ENCODE measurements at places on chromosomes 4 and X.

- H3K4me3 ChIP-seq, result no peak overlapping the region
- peaks cover 3% of the 10 kb centered on the region for H3K27me3 ChIP-seq
- DNase-seq, result no peak
- peaks cover 5% of the 10 kb centered on the region for H3K4me1 ChIP-seq
Measured at GRCh38 chr4:42785817-42786216, 106.7 kb upstream of the GRXCR1 start.

DNA sequence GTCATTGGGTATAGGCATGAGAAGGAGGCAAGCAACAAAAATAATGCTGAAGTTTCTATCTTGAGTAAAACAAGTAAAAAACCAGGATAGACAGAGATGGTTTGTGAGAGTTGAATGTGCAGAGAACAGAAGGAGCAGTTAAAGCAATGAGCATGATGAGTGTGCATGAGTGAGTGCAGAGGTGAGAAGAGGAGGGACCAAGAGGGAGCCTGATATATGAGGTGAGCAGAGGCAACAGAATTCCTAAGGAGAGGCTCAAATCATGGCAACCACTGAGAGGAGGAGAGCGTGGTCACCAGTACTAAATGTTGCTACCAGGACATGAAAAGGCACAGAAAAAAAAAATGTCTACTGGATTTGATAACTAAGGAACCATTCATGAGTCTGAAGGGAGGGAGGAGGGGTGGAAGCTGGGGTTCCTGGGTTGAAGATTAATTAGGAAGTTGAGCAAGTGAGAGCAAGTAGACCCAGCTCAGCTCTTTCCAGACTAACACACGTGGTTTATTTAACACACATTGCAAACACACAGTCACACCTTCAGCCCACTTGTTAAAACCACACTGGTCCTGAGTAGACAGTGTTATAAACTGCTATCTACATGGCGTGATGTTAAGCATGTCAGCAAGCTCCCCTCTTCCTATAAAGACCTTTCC, 69.0 kb upstream of the IQCM start:
- H3K4me1 ChIP-seq, result peaks cover 10% of the 10 kb centered on the region
- H3K27me3 ChIP-seq, result peaks cover 3% of the 10 kb centered on the region
- DNase-seq, result no peak
- no peaks in the 10 kb centered on the region for H3K36me3 ChIP-seq
- H3K4me3 ChIP-seq, result no peak overlapping the region
- H3K27ac ChIP-seq, result no peak overlapping the region

DNA sequence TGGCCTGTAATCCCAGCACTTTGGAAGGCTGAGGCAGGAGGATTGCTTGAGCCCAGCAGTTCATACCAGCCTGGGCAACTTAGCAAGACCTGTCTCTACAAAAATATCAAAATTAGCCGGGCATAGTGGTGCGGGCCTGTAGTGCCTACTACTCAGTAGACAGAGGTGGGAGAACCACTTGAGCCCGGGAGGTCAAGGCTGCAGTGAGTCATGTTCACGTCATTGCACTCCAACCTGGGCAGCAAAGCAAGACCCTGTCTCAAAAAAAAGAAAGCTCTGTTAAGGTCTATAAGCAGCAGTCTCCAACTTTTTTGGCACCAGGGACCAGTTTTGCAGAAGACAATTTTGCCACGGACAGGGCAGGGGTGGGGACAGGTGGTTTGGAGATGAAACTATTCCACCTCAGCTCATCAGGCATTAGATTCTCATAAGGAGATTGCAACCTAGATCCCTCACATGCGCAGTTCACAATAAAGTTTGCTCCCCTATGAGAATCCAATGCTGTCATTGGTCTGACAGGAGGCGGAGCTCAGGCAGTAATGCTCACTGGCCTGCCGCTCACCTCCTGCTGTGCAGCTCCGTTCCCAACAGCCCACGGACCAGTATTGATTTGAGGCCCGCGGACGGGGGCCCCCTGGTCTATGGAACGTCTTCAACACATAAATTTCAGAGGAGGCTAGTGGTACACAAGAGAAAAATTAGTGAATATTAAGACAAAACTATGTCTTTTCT, 67.9 kb downstream of the KLHL8 start:
- H3K4me1 ChIP-seq, result peaks cover 12% of the 10 kb centered on the region
- no peak overlapping the region for H3K4me3 ChIP-seq
- no peak overlapping the region for H3K27ac ChIP-seq
- H3K36me3 ChIP-seq, result no peaks in the 10 kb centered on the region
- H3K27me3 ChIP-seq, result peaks cover 3% of the 10 kb centered on the region

GRCh38 chr4:3338321-3338838, 45.6 kb downstream of the RGS12 start:
- H3K36me3 ChIP-seq, result peaks cover 20% of the 10 kb centered on the region
- no peak for DNase-seq
- peaks cover 58% of the 10 kb centered on the region for H3K4me1 ChIP-seq
- peaks cover 5% of the 10 kb centered on the region for H3K27me3 ChIP-seq

DNA sequence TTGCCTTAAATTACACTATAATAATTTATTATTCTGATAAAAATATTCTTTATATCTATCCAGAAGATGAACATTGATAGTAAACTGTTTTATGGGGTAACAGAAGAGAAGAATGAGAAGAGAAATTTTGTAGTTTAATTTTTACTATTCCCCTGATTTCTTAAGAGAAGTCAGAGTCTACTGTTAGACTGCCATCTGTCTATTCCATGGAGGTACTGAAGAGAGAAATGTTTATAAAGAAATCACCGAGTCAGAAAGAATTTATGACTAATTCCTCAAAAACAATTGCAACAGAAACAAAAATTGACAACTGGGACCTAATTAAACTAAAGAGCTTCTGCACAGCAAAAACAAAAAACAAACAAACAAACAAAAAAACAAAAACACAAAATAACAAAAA, 149.9 kb downstream of the FGF16 start:
- no peak overlapping the region for H3K27ac ChIP-seq
- peaks cover 31% of the 10 kb centered on the region for H3K36me3 ChIP-seq
- H3K4me3 ChIP-seq, result no peak overlapping the region
- no peak for DNase-seq

DNA sequence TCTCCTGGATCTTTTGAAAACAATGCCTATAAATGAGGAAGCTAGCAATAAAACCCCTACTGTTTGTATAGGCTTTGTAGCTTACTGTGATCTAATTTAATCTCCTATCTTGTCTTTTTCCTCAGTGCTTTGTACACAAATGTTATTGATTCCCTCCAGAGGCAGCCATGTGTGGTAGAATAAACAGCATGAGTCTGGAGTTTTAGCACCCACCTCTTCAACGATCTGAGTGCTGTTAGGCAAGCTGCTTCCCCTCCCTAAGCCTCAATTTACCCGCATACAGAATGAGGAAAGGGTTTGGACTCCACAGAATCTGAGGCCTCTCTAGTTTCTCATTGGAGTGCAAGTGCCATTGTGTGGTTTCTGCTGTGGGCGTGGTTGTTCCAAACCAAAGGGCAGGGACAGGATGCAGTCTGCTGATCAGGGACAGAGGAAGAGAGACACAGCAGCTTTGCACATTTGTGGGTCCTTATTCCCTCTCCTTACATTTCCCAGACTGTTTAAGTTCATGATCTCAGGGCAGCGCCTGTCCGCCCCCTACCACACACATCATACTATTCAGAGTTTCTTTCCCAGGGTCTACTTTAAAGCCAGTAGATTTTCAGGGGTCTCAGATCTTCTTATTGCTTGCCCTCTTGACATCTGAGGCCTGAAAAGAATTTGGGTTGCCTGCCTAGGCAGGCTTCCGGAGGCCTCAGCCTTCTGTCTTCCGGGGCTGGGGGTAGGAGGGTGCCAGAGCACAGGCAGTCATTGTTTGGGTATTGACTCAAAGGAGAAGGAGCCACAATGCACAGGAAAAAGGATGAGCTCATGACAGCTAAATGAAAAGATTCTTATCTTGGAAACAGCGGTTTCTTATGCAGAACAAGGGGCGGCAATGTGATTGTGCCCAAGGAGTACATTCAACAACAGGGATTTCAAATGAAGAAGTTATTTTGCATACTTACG, 114.9 kb upstream of the TEX13D start:
- H3K27me3 ChIP-seq, result peaks cover 4% of the 10 kb centered on the region
- peak overlapping the region; percentile 93 for H3K27ac ChIP-seq
- DNase-seq, result peak; percentile 18
- peaks cover 41% of the 10 kb centered on the region for H3K4me1 ChIP-seq
- H3K36me3 ChIP-seq, result no peaks in the 10 kb centered on the region
- peak overlapping the region; percentile 50 for H3K4me3 ChIP-seq

DNA sequence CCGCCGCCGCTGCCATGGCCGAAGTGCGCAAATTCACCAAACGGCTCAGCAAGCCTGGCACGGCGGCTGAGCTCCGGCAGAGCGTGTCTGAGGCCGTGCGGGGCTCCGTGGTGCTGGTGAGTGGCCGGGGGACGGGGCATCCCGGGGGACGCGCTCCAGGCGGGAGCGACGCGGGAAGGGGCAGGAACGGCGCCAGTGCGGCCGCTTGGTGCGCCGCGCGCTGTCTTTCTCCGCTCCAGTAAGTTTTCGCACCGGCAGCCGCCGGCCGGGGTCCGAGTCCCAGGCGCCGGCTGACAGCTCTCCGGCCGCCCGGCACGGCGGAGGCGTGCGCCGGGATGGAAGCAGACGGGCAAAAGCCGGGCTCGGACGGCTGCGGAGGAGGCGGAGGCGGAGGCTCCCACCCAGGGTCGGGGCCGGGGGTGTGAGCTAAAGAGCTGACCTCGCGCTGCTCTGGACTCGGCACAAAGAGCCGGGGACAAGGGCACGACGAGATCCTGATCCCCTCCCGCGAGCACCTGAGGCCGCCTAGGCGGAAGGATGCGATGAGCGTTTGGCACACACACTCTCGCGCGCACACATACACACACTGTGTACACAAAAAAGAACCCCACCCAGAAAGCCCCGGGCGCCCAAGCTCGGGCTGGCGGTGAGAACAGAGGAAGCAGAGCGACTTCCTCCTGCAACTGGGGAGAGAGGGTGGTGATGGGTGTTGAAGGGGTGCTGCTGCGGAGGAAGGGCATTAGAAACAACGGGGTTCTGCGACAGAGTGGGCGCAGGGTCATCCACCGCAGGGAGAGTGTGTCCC, 545 bp downstream of the DOCK11 start:
- H3K4me1 ChIP-seq, result peaks cover 32% of the 10 kb centered on the region
- no peaks in the 10 kb centered on the region for H3K27me3 ChIP-seq
- no peaks in the 10 kb centered on the region for H3K36me3 ChIP-seq
- no peak overlapping the region for H3K27ac ChIP-seq

DNA sequence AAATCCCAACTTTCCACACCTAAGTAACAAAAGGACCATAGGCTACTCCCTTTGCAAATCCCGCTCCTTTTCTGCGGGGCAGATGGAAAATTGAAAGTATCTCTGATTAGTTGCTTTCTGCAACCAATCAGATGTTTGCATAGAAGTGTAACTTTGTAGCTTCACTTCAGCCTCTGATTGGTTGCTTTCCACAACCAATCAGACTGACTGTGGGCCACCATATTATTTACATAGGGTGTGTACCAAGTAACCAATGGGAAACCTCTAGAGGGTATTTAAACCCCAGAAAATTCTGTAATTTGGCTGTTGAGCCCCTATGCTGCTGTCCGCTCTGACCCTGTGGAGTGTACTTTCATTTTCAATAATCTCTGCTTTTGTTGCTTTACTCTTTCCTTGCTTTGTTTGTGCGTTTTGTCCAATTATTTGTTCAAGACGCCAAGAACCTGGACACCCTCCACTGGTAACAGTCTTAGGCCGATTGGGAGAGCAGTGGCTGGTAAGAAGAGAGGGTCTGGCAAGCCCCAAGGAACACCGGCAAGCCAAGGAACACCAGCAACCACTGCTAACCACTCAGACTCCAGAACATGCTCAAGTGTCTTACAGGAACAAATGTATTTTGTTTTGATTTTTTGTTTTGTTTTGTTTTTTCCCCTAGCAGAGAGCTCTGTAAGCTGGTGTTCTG, 125.5 kb upstream of the MAP3K15 start:
- H3K4me3 ChIP-seq, result no peak overlapping the region
- no peaks in the 10 kb centered on the region for H3K27me3 ChIP-seq
- DNase-seq, result no peak
- no peak overlapping the region for H3K27ac ChIP-seq
- H3K4me1 ChIP-seq, result no peaks in the 10 kb centered on the region

GRCh38 chrX:47264483-47265173, 31.8 kb downstream of the USP11 start:
- peaks cover 6% of the 10 kb centered on the region for H3K27me3 ChIP-seq
- DNase-seq, result no peak
- no peak overlapping the region for H3K4me3 ChIP-seq
- H3K27ac ChIP-seq, result no peak overlapping the region
- peaks cover 8% of the 10 kb centered on the region for H3K4me1 ChIP-seq

DNA sequence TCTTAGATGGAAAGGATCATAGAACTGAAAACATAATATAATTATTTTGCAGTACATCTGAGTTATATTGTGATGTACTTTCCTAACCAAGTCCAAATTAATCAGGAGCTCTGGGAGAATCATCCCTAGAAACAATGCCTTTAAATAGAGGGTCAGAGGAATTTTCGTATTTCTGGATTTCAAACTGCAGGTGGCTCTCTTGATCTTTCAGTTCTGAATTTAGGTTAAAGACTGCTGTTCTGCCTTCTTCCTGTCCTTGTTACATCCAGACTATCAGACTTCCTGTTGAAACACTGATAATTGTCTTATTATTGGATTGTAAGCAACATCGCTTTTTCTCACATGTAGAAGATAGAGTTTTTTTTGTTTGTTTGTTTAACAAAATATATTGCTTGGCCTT, 142.7 kb downstream of the RPA4 start:
- peaks cover 5% of the 10 kb centered on the region for H3K4me1 ChIP-seq
- H3K4me3 ChIP-seq, result no peak overlapping the region
- no peaks in the 10 kb centered on the region for H3K36me3 ChIP-seq
- H3K27ac ChIP-seq, result no peak overlapping the region

GRCh38 chrX:20437683-20438082, 171.0 kb upstream of the RPS6KA3 start:
- no peak overlapping the region for H3K4me3 ChIP-seq
- H3K4me1 ChIP-seq, result peaks cover 34% of the 10 kb centered on the region
- no peak for DNase-seq
- H3K27me3 ChIP-seq, result no peaks in the 10 kb centered on the region
- no peak overlapping the region for H3K27ac ChIP-seq

- H3K27ac ChIP-seq, result no peak overlapping the region
- H3K4me3 ChIP-seq, result no peak overlapping the region
- H3K27me3 ChIP-seq, result no peaks in the 10 kb centered on the region
- peaks cover 3% of the 10 kb centered on the region for H3K4me1 ChIP-seq
- H3K36me3 ChIP-seq, result peaks cover 67% of the 10 kb centered on the region
Measured at GRCh38 chr4:183229397-183229796, 90.7 kb downstream of the CLDN22 start.

- H3K4me1 ChIP-seq, result peaks cover 23% of the 10 kb centered on the region
- H3K36me3 ChIP-seq, result peaks cover 49% of the 10 kb centered on the region
- H3K27me3 ChIP-seq, result peaks cover 3% of the 10 kb centered on the region
- no peak overlapping the region for H3K4me3 ChIP-seq
Measured at GRCh38 chrX:135327299-135327698, 18.0 kb downstream of the ETDC start.

DNA sequence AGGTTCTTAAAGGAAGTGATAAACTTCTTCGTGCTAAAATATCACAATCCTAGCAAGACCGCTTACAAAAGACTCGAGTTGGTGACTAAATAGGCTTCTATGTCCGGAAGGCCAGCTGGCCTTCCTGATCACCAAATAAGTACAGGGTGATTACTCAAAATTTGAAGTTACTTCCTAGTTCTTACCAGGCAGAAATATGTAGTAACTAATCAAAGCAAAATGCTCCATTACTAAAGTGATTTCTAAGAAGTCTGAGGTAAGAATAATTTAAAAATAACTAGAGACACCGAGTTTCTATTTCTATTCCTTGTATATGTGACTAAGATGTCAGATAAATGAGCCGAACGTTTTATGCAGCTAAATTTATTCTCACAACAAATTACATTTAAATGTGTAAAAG, 62.2 kb downstream of the NSUN7 start:
- H3K4me1 ChIP-seq, result no peaks in the 10 kb centered on the region
- no peak for DNase-seq
- no peaks in the 10 kb centered on the region for H3K27me3 ChIP-seq
- no peak overlapping the region for H3K4me3 ChIP-seq
- peak overlapping the region; percentile 48 for H3K27ac ChIP-seq

All from nephron progenitor cell (in vitro differentiated cells).